ENCODE measurements at places on chromosomes 3 and 15. TPM values are rescaled to one million over a fixed set of nuclear protein-coding genes. Genes with fewer than 3 reads are reported as not detected.

Gene GOLGA6L4
- total RNA-seq, result 1.7 TPM

Gene SEMA6D
- total RNA-seq, result not detected

Gene MESP2
- not detected for total RNA-seq

GRCh38 chr3:30078736-30079135, 527.7 kb upstream of the TGFBR2 start:
- no peaks in the 10 kb centered on the region for H3K36me3 ChIP-seq
- H3K27me3 ChIP-seq, result no peaks in the 10 kb centered on the region
- H3K27ac ChIP-seq, result no peak overlapping the region
- H3K4me3 ChIP-seq, result no peak overlapping the region
- H3K4me1 ChIP-seq, result peaks cover 26% of the 10 kb centered on the region
- DNase-seq, result no peak

GRCh38 chr3:190124067-190124466, 3.4 kb upstream of the P3H2 start:
- no peaks in the 10 kb centered on the region for H3K27me3 ChIP-seq
- no peaks in the 10 kb centered on the region for H3K4me1 ChIP-seq
- no peak overlapping the region for H3K4me3 ChIP-seq
- H3K36me3 ChIP-seq, result no peaks in the 10 kb centered on the region
- DNase-seq, result no peak
- H3K27ac ChIP-seq, result no peak overlapping the region

Gene NPAP1
- total RNA-seq, result not detected

DNA sequence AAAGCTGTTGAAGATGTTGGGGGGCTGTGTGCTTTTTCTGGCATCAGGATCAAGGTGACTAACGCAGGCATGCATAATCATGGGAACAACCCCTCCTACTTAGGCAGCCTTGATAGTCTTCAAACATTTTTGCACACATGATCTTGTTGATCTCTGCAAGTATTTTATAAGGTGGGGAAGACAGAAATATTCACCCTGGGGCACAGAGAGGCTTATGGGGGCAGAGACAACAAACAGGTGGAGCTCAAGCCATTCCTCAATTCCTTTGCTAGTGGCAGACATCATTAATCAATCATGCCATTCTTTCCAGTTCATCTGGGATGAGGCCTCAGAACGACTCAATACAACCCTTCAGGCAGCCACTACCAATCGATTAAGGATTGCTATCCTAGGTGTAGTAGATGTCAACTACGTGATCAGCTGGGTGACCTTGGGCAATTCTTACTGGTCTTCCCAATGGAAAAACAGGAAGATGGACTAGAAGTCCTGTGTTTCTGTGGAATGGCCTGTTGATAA, 110.3 kb upstream of the SMAD3 start:
- no peak overlapping the region for H3K4me3 ChIP-seq
- H3K4me1 ChIP-seq, result peaks cover 12% of the 10 kb centered on the region

DNA sequence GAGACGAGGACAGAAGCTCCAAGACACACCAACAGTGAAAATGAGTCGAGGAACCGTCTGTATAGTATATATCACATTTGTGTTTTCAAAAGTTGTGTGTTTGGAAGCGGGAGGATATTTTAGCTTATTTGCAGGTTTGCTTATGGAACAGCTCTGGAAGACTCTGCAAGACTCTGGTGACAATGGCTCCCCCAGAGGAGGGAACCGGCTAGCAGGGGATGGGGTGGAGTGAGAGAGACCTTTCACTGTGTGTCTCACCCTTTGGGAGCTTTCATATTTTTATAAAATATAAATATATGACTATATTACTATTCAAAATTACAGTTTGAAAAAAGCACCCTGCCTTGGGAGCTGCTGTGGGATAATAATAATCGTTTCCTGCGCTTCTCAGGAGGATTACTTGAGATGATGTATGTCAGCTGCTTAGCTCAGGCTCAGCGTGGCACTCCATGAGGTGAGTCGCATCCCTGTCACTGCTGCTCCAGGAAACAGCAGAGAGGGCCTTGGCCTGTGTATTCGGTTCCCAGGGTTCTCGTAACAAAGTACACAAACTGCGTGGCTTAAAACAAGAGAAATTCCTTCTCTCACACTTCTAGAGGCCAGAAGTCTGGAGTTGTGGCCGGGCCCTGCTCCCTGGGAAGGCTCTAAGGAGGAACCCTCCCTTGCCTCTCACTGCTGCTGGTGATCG, 183.9 kb downstream of the FAM43A start:
- no peak for DNase-seq
- H3K4me3 ChIP-seq, result no peak overlapping the region
- H3K27me3 ChIP-seq, result peaks cover 2% of the 10 kb centered on the region
- H3K4me1 ChIP-seq, result peaks cover 16% of the 10 kb centered on the region
- no peaks in the 10 kb centered on the region for H3K36me3 ChIP-seq
- no peak overlapping the region for H3K27ac ChIP-seq

DNA sequence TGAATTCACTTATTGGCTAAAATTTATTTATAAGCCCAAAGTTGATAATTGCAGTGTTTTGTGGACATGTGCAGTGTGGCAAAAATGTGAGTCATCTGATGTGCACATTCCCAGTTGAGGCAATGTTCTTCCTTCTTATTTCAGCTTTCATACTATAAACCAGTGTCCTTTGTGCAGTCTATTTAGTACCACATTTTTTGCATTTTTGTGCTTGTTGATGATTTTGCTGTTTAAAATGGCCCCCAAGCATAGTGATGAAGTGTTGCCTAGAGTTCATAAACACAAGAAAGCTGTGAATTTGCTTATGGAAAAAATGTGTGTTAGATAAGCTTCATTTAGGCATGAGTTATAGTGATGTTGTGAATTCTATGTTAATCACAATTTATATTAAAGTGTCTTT, 19.4 kb upstream of the IL20RB start:
- H3K36me3 ChIP-seq, result no peaks in the 10 kb centered on the region
- H3K4me3 ChIP-seq, result no peak overlapping the region
- DNase-seq, result no peak
- H3K27ac ChIP-seq, result no peak overlapping the region
- H3K27me3 ChIP-seq, result no peaks in the 10 kb centered on the region
- peaks cover 22% of the 10 kb centered on the region for H3K4me1 ChIP-seq

Gene P2RY13
- total RNA-seq, result not detected

DNA sequence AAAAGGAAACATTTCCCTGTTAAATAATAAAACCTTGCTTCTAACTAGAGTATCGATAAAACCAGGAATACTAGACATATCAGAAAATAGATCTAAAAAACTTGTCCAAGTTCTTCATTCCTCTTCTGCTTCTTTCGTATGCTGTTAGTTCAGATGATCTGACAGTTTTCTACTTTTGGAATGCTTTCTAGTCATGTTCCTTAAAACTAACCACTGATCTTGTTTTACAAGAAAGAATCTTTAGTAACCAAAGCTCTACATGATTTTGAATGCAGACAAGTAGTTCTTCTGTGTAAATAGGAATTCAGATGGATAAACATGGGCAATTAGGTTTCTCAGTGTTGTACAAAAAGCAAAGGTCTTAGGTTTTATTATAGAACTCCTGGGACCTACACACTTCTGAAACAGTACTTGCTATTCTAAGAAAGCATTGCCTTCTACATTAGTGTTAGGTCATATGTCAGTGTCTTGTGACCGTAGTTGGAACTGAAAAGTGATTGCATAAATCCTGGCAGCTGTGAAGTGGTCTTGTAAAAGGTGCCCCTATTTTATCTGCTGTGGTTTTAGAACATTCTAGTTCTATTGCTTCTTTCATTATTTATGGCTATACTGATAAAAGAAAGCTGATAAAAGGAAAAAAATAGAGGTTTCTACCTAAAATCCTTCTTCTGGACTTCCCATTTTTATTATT, 40.7 kb downstream of the SNRK start:
- no peak overlapping the region for H3K27ac ChIP-seq
- H3K36me3 ChIP-seq, result peaks cover 6% of the 10 kb centered on the region
